ENCODE measurements at places on chromosomes 7 and 10.

GRCh38 chr7:155897758-155898386 lies 85.6 kb upstream of the SHH start:
- DNase-seq, result no peak

- DNase-seq, result no peak
Measured at GRCh38 chr10:44856696-44857095, 54.4 kb upstream of the TMEM72 start.

DNA sequence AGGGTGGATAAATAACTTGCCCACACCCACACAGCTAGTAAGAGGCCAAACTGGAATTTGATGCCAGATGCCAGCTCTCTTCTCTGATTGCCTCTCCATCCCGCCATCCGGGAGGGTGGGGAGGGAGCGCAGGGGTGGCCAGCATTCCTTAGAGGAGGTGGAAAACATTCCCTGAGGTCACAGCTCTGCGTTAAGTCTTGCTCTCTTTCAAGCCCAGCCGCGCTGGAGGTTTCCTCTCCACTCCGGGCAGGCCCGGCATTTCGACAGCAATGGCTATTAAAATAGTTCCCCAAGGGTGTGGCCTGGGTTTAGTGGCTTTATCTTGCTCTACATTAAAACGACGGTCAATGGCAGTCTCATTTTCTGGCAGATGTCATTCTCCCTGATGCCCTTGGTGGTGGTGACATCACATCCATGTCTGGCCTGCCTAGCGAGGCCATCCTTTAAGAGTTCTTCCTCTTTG lies 16.1 kb upstream of the C10orf71 start:
- no peak for DNase-seq

GRCh38 chr10:43890124-43890523 lies 241.4 kb upstream of the ZNF32 start:
- peak; percentile 40 for DNase-seq

- DNase-seq, result peak; percentile 15
Measured at GRCh38 chr7:39950473-39951225, 593 bp downstream of the CDK13 start.

- peak; percentile 72 for DNase-seq
Measured at GRCh38 chr10:103888113-103888841, 29.7 kb downstream of the STN1 start.

GRCh38 chr10:97320480-97321031 lies 1.5 kb downstream of the FRAT1 start:
- DNase-seq, result no peak

DNA sequence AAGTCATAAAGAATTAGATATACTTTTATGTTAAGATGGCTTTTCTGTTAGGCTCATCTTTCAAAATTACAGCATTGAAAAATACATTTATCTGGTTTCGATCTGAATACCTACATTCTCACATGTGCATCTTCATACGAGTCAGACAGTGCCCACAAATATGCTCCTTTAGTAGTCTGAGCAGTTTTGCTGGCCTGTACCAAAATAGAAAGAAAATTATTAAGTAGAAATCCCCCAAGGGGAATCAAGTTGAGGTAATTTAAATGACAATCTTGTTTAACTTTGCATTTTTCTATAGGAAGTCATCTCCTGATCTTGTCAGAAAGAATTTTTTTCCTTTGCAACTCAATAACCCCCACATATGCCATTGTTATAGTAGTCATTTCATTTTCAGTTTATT lies 287.4 kb upstream of the SEMA3D start:
- DNase-seq, result no peak

GRCh38 chr7:159032753-159033472 lies 111.8 kb downstream of the VIPR2 start:
- no peak for DNase-seq

DNA sequence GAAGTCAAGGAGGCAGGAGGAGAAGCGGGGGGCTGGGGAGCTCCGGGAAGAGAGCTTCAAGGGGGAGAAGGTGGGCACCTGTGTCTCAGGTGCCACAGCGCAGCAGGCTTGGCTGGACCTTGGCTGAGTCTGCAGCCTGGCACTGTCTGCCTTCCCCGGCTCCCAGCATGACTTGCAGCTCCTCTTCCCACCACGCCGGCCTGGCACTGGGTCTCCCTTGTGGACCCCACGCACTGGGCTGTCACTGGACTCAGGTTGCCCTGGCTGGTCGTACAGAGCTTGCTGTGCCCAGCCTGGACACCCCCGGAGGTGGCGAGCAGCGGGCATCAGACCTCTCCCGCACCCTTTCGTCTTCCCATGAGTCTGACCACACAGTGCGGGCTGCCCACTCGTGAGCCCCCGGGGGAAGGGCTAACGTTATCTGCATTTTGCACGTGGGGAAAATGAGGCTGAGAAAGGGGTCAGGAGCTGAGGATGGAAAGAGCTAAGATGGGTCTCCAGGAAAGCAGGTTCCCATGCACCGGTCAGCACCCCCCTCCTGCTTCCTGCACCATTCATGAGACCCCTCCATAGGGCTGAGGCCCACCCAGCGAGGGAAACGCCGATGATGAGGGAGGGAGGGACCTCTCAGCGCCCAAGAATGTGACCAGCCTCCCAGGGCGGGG lies 40.3 kb upstream of the PSMG3 start:
- DNase-seq, result no peak

DNA sequence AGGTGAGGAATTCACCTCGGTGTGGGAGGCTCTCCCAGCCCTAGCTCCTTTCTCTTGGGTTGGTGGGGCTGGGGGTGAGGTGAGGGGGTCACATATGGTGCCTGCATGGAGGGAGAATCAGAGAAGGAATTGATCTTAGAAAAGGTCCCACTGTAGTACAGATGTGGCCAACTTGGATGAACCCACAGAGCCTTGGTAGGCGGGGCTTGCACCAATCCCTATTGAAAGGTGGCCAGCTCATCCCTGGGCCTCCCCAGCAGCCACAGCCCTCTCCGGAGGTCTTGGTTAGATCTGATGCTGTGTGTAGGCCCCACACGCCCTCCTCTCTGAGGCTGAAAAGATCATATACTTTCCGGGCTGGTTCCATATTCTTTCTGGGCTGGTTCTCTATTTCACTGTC lies 19.0 kb downstream of the HKDC1 start:
- DNase-seq, result no peak

GRCh38 chr10:120221873-120222485 lies 235.0 kb upstream of the PLPP4 start:
- peak; percentile 48 for DNase-seq

DNA sequence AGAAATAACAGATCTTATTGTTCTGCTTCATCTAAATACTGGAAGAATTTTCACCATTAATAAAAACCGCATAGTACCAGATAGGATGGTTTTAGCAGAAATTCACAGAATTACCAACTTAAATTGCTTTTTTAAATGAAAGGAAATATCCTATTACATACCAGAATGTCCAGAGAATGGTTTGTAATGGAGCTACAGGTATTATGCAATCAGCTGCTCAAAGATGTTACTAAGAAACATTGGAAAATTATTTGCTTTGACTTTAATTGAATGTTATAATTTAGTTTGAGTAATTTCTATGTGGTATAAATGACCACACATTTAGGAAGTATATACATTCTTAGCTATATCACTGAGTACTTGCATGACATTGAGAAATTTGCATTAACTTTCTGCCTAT lies 338.3 kb downstream of the ETV1 start:
- DNase-seq, result no peak

GRCh38 chr10:97107551-97107950 lies 78.2 kb downstream of the SLIT1 start:
- no peak for DNase-seq

DNA sequence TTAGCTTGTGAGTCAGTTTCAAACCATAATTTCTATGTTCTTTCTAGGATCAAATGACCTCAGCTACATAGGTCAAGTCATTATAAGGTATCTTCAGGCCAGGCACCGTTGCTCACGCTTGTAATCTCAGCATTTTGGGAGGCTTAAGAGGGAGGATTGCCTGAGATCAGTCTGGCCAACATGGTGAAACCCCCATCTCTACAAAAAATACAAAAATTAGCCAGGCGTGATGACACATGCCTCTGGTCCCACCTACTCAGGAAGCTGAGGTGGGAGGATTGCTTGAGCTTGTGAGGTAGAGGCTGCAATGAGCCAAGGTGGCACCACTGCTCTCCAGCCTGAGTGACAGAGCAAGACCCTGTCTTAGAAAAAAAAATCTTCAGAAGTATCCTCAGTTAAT lies 362.3 kb downstream of the GATA3 start:
- DNase-seq, result no peak

DNA sequence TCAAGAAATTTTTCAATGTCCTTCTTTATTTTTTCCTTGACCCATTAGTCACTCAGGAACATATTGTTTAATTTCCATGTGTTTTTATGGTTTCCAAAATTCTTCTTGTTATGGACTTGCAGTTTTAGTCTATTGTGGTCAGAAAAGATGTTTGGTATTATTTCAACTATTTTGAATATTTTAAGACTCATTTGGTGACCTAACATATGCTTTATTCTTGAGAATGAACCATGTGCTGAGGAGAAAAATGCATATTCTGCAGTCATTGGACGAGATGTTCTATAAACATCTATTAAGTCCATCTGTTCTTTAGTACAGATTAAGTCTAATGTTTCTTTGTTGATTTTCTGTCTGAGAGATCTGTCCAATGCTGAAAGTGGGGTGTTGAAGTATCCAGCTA lies 42.3 kb upstream of the MDFIC start:
- DNase-seq, result peak; percentile 34

DNA sequence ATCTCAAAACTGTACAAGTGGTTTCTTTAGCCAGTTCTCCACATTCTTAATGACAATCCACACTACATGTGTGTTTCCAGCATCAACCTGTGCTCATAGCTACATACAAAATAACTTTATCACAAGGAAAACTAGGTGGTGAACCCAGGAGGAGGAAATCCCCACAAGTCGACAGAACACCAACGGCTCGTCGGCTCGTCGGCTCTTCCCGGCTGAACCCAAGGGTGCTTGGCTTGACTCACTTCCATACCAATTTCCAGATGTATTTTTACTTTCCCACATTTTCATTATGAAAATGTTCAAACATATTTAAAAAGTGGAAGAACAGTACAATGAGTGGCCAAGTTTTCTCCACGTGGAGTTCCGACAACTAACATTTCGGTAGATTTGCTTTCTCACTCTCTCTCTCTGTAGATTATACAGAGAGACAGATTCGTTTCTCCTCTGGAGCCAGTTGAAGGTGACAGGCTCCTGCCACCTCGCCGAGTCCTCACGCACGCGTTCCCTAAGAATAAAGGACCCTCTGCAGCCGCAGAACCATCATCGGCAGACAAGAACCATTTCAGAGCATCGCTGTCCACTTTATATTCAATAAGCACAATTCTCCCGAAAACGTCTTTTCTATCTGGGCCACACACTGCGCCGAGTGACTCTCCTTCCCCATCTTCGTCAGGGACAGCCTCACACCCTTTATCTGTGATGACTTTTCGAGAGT lies 53.3 kb downstream of the DIP2C start:
- no peak for DNase-seq

DNA sequence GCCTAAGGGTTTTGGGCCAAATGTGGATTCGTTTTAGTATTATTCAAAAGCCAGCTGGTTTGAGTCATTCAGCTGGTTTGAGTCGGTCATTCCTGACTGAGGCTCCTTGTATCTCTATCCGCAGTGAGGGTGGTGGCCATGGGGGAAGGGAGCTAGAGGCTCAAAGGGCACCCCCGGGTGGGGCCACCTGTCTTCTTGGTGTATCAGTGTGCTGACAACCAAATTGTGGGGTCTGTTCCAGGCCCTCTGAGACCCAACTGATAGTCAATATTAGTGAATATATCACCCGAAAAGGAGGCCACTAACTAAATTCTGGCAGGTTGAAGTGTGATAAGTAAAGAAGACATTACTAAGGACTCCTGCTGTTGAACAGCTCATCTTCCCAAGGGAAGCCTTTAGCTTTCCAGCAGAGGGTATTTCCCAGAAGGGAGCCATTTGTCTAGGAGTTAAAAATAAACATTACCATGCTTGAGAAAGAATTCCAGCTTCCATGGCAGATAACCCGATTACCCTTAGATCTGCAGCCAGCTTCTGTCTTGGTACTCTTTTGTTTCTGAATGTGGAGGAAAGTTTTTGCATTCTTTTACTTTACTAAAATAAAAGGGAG lies 29.9 kb upstream of the DDX50 start:
- DNase-seq, result peak; percentile 27

DNA sequence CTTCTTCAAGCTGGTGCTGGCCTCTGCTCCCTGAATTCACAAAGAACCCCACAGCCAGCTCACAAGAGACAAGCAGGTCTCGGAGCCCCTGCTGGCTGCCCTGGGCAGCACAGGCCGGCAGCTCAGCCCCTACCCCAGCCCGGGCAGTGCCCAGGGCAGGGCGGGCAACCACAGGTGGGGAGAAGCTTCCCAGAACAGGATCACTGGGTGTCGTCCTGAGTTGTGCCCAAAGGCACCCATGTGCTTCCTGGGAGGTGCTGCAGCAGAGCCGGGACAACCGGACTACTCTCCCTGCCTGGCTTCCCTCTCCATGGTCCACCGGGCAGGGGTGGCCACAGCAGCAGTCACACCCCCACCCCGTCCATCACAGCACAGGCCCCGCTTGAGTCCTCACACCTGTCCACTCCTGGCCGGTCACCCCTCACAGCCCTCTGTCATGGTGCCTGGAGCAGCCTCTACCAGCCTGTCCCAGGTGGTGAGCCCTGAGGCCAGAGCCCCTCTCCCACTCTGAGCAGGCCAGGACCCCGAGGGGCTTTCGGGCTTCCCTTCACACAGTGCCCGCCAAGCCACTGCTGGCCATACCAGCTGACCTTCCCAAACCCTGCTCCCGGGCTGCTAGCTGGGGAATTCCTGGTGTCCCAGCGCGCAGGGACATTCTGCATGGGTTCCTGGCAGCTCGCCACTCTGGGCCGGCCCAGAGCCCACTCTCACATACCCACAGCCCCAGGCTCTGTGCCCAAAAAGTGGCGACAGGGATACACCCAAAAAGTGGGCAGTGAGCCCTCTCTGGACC lies 3.1 kb downstream of the RASGEF1A start:
- no peak for DNase-seq

GRCh38 chr7:42222891-42223290 lies 14.1 kb downstream of the GLI3 start:
- no peak for DNase-seq

DNA sequence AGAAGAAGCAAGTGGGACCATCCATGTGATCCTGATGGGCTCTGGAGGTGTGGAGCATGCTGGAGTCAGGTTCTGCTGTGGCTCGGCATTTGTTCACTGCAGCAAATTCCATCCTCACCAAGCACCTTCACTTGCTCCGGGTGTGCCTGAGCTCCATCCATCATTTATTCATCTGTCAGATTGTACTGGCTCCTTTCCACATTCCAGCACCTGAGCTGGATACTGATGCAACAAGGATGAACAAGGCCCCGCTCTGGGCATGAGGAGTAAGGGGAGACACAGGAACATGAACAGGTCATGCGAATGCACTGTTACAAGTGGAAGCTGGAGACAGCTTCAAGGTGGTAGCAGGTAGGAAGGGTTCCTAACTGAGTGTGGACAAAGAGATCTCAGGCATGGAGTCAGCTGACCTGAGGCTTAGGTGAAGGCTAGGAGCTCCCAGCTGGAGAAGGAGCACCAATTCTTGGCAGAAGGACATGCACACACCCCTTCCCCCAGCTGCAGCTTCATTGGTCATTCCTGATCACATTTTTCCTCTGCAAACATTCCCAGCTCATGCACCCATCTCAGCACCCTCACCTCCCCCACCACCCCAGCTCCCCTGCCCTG lies 133.7 kb upstream of the ZMIZ1 start:
- DNase-seq, result no peak

- no peak for DNase-seq
Measured at GRCh38 chr7:78333530-78334425, 535.2 kb downstream of the PHTF2 start.

GRCh38 chr7:14839307-14839706 lies 63.2 kb downstream of the DGKB start:
- DNase-seq, result no peak

Data from AG08395 (cell line).